Fibroblast of lung (primary cell): ENCODE measurements at places on chromosomes 12 and 14. TPM values are rescaled to one million over a fixed set of nuclear protein-coding genes. Genes with fewer than 3 reads are reported as not detected.

Gene DGKA
- 24.4 and 51.9 TPM in 2 replicates for total RNA-seq

DNA sequence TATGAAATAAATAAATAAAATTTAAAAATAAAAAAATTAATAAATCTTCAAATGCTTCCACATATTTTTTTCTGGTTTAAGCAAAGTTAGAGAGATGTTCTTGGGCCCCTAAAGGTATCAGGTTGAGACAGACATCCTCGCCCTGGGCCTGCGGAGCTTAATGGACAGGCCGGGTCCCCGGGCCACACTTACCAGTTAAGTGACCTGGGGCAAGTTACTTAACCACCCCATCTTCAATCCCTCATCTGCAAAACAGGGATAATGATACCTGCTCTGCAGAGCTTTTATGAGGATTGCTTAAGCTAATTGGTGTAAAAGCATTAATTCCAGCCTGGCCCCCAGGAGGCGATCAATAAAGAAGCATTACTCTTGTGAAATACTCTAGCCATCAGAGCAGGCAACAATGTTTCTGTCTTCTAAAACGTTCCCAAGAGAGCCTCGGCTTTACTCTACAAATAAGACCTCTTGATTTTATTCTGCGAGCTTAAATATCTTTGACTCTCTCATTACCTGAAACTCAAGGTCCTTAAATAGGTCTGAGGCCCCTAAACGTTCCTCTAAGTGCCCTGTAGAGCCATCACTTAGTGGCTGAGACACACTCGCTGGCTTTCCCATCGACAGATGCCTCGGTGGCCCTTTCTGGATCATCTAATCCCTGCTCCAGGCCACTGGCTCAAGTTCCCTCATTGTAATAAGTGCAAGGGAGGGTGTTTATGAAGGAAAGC lies 81.1 kb upstream of the DIO3 start:
- no peak for DNase-seq

- peak; percentile 25 for DNase-seq
Observed at GRCh38 chr14:96016501-96017160, 22.5 kb upstream of the C14orf132 start.

DNA sequence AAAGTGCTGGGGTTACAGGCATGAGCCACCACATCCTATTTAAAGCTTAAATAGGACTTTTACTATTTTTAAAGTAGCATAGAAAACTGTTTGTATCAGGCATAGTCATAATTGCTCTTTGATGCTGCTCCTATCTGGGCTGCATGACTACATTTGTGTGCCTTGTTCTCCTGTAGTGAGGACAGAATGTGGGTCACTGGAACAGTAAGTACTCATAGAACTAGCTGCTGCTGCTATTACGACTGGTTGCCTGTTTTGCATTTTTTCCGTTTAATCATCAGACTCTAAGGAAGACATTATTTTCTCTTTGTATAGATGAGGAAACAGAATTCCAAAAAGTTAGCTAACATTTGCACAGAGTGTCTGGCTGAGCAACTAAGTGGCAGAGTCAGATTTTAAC lies 42.8 kb downstream of the ZC3H14 start:
- no peak for DNase-seq

GRCh38 chr14:96037891-96038557 lies 1.1 kb upstream of the C14orf132 start:
- peak; percentile 50 for DNase-seq
